CD4-positive, alpha-beta T cell treated with Interferon gamma for 1 hour (primary cell): ENCODE measurements at places on chromosomes 16 and 17.

- no peak for DNase-seq
Measured at GRCh38 chr17:64115043-64115698, 14.8 kb downstream of the ERN1 start.

- no peak for DNase-seq
Measured at GRCh38 chr16:65120831-65121721, 787 bp downstream of the CDH11 start.

GRCh38 chr17:30819971-30820705, 4.4 kb downstream of the CRLF3 start:
- DNase-seq = no peak

GRCh38 chr16:56163938-56164337, 27.4 kb upstream of the GNAO1 start:
- DNase-seq = no peak

- no peak for DNase-seq
Measured at GRCh38 chr16:25210758-25211157, 6.0 kb upstream of the AQP8 start.

- DNase-seq = no peak
Measured at GRCh38 chr16:3054965-3055733, 8.8 kb downstream of the MMP25 start.

- DNase-seq = no peak
Measured at GRCh38 chr17:55632236-55632635, 90.4 kb downstream of the TMEM100 start.

- no peak for DNase-seq
Measured at GRCh38 chr17:75821552-75821951, 22.7 kb downstream of the UNC13D start.

DNA sequence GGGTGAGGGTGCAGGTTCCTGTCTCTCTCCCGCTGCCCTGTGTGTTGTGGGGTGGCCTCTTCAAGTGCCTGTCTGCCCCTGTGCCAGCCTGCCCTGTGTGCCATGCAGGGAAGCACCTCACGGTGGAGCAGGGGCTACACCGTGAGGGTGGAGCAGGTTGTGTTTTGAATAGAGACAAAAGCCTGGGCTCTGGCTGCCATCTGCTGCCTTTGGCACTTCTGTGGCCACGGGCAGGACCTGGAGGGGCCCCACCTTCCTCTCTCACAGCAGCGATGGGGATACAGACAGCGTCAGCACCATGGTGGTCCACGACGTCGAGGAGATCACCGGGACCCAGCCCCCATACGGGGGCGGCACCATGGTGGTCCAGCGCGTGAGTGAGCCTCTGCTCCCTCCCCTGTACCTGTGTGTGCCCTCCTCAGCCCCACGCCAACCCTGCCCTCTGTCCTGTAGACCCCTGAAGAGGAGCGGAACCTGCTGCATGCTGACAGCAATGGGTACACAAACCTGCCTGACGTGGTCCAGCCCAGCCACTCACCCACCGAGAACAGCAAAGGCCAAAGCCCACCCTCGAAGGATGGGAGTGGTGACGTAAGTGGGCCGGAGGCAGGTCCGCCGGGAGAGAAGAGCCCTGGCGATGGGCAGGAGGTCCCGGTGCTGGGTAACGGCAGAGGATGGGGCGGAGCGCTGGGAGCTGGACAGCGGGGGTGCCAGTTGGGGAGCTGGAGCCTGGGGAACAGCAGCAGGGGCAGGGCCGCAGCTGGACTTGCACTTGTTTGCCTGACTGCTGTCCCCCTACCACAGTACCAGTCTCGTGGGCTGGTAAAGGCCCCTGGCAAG, 5.4 kb upstream of the C17orf107 start:
- DNase-seq = no peak

GRCh38 chr16:2933701-2934100, 22.0 kb downstream of the FLYWCH1 start:
- no peak for DNase-seq

GRCh38 chr16:14549789-14550153, 80.3 kb downstream of the PARN start:
- DNase-seq = no peak

DNA sequence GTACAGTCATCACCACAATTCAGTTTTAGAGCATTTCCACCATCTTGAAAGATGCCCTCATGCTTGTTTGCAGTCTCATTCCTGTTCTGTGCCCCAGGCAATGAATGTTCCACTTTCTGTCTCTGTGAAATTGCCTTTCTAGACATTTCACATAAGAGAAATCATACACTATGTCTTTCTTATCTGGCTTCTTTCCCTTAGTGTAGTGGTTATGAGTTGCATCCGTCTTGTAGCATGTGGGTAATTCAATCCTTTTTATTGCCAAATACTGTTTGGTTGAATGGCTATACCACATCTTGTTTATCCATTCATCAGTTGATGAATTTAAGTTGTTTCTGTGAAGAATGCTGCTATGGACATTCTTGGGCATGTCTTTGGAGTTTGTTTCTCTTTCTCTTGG, 132.5 kb upstream of the PLCG2 start:
- DNase-seq = no peak

DNA sequence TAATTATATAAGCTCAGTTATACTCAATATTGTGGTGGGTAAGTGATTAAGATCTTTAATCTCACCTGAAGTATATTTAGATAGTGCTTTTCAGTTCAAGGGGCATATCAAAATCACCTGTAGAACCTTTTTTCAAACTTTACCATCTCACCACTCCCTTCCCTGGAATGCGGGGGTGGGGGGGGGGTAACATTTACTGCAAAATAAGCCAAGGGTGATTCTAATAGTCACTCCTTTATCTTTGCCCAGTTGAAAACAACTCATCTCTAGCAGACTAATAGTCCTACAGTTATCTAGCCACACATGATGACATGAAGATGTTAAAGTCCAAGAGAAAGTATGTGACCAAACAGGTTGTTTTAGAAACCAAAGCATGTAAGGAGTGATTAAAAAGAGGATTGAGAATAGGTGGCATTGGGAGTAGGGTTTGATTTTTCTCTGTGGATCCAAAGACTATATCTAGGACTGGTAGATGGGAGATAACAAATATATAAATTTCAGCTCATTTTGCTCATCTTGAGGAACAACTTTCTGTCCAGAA, 21.5 kb downstream of the LPCAT2 start:
- DNase-seq = no peak

DNA sequence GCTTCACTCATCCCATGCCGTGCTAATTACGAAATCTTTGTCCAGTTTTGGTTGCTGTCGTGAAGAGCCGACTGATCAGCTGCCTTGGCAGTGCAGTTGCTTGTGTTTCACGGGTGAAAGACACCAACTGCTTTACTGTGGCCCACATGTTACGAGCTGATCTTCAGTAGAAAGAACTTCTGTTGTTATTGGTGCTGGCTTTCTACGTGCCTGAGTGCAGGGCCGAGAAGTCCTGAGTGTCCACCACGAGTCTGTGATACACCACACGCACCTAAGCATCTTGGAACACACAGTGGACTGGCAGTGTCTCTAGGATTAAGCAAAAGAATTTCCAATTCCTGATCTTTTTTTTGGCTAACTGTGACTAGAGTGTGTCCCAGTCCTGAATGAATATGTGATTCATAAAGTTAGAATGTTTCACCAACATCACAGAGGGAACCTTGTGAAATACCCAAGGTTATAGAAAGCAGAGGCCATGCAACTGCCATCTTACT, 70.4 kb upstream of the CLEC18A start:
- no peak for DNase-seq

DNA sequence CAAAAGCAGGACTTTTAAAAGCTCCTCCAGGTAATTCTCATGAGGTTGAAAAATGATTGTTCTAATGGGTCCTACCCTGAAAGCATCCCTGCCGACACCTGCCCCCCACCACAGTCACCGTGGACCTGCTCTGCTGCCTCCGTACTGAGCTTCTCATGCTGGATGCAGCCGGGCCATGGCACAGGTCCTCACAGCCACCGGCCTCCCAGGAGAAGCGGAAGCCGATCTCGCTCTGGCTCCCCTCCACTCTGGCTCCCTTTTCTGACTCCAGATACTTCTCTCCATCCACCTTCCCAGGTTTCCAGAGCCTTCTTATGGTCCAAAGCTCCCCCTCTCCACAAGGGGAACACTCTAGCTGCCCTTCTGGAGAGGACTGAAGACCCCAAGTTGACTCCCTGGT, 10.2 kb downstream of the RPRML start:
- no peak for DNase-seq

DNA sequence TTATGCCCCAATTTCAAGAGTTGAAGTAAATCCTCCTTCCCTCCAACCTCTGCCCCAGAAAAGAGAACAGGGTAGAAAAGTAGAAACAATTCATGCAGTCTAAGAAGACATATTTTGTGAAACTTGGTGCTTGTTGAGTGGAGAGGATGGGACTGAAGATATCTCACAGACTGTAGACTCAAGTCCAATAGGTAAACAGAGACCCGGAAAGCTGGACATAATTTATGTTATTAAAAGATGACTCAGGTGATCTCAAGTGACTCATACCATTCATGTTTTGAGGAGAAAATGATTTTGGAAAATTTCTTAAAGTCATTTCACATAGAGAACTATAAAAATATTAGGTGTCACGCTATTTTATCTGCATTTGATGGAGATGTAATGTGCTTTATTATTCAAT, 203.1 kb upstream of the SOX9 start:
- no peak for DNase-seq

DNA sequence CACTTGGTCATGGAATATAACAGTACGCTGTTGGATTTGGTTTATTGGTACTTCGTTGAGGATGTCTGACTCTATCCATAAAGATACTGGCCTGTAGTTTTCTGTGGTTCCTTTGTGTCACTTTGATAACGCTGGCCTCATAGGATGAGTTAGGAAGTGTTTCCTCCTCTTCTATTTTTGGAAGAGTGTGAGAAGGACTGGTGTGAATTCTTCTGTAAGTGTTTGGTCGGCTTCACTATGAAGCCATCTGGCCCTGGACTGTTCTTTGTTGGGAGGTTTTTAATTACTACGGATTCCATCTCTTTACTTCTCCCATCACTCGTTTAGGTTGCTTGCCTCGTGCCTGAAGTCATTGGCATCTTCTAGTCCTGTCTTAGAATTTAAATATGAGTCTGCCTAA, 117.3 kb downstream of the OR1D5 start:
- DNase-seq = no peak

DNA sequence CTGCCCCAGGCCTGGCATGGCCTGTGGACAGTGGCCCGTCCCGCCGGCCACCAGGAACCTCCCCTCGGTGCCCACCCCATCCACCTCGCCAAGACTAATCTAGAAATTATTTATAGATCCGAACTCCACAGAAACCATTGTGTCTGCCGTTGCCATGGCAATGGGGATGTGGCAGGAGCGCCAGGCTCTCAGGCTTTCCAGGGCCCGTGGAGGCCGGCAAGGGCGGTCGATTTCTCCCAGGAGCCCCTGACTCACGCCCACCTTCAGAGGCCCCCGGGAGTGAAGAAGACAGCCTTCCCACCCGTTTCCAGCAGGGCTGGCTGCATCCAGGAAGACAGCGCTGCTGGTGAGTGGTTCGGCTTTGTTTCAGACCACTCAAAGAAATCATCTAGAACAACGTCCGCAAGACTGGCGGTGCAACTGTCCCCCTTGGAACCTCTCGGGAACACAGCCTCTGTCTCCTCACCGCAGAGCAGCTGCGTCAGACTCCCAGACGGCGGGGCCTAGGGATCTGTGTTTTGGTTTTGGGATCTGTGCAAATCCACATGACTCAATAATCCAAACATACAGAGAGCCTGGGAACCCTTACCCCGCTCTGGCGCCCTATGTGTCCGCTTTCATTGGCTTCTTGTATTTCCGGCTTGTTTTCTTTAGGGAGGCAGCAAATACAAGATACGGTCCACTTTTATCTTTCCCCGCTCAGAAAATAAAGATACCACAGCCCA, 48.5 kb upstream of the ZCCHC14 start:
- DNase-seq = no peak

GRCh38 chr16:30902029-30902972, 5.9 kb downstream of the CTF1 start:
- peak; percentile 44 for DNase-seq

GRCh38 chr17:19977293-19978208, at the start of gene AKAP10:
AKAP10 (minus strand) TSS chr17:19977828; CDS start chr17:19977679, 149 bp downstream.
- DNase-seq = peak; percentile 89

- DNase-seq = no peak
Measured at GRCh38 chr17:55811536-55811935, 60.7 kb downstream of the PCTP start.

DNA sequence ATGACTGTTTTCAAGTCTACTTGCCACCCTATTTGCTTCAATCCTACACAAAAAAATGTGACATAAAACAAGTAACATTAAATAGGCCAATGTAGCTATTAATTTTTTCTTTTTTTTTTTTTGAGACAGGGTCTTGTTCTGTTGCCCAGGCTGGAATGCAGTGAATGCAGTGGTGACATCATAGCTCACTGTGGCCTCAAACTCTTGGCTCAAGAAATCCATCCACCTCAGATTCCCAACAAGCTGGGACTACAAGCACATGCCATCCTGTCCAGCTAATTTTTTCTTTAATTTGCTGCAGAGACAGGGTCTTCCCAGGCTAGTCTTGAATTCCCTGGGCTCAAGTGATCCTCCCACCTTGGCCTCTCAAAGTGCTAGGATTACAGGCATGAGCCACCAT, 29.4 kb downstream of the ANKFY1 start:
- DNase-seq = no peak

GRCh38 chr17:77363821-77364361, 223.1 kb downstream of the SEC14L1 start:
- DNase-seq = no peak

GRCh38 chr16:30950516-30951065, 1.7 kb downstream of the ORAI3 start:
- DNase-seq = no peak

GRCh38 chr17:2814481-2815341, 18.5 kb downstream of the RAP1GAP2 start:
- peak; percentile 92 for DNase-seq

DNA sequence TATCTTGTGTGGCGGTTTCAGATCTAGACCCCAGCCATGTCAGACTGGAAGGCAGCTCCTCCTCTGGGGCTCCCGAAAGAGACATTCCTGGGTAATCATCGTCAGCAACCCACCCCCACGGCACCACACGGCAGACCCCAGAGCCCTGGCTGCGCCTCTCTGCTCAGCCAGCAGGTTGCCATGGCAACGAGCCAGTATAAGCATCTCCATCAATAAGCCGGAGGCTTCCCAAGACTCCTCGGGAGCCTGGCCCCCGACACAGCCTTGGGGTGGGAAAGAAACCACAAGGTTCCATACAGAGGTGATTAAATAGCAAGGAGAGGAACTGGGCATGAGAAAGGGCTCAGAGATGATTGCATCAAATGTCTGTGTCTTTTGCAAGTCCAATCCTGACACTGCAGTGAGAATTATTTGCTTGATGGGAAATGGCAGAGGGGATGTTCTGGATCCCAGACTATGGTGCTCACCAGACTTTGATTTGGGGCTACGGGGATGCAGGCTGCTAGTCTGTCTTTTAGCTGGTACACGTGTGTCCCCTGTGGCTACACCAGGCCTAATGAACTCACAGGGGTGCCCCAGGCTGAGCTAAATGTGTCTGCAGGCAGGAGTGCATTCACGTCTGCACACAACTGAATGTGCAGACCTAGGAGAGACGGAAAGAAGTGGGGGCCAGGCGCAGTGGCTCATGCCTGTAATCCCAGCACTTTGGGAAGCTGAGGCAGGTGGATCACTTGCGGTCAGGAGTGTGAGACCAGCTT, 320.5 kb upstream of the TNRC6C start:
- no peak for DNase-seq

GRCh38 chr17:73089322-73090317, 2.9 kb downstream of the SLC39A11 start:
- no peak for DNase-seq

GRCh38 chr17:2343421-2343820, 6.1 kb downstream of the SGSM2 start:
- DNase-seq = no peak
